Esophagus squamous epithelium (tissue), 5 donors: ENCODE measurements at places on chromosomes 6 and 20. TPM values are rescaled to one million over a fixed set of nuclear protein-coding genes. Genes with fewer than 3 reads are reported as not detected.

DNA sequence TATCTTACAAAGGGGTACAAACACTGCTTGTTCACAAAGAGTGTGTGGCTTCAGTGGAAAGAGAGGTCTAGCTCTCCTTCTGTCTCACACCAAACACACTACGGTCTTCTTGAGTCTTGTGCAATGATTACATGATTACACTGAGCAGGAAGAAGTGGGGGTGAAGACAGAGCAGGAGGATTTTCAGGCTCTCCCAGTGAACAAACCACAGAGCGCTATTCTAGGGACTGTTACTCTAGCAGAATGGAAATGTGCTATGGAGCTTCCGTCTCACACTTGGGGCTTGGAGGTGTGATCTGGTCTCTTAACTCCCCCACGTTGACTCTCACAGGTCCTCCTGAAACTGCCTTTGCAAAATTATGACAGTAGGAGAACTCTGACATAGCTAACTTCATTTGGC lies 203.4 kb downstream of the MYLK4 start:
- H3K4me1 ChIP-seq = peaks cover 19% of the 10 kb centered on the region
- H3K36me3 ChIP-seq = no peaks in the 10 kb centered on the region
- no peak overlapping the region for H3K4me3 ChIP-seq
- H3K27me3 ChIP-seq = peaks cover 9% of the 10 kb centered on the region
- no peak overlapping the region for H3K27ac ChIP-seq

- H3K27ac ChIP-seq = no peak overlapping the region
- no peaks in the 10 kb centered on the region for H3K27me3 ChIP-seq
- H3K4me3 ChIP-seq = no peak overlapping the region
- peaks cover 33% of the 10 kb centered on the region for H3K36me3 ChIP-seq
- H3K4me1 ChIP-seq = no peaks in the 10 kb centered on the region
- DNase-seq = no peak
These were observed 30.7 kb downstream of the CYP21A2 start for GRCh38 chr6:32068867-32069266.

CLPSL2 gene
- not detected for total RNA-seq

DNA sequence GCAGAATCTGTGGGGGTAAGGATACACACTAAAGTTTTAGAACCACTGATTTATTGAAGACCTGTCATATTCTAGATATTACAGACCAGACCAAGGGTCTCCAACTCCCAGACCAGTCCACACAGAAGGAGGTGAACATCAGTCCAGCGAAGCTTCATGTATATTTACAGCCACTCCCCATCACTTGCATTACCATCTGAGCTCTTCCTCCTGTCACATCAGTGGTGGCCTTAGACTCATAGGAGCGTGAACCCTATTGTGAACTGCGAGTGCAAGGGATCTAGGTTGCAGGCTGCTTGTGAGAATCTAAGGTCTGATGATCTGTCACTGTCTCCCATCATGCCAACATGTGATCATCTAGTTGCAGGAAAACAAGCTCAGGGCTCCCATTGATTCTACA lies 5.0 kb upstream of the BCLAF1 start:
- H3K27me3 ChIP-seq = no peaks in the 10 kb centered on the region
- no peaks in the 10 kb centered on the region for H3K36me3 ChIP-seq
- no peak overlapping the region for H3K4me3 ChIP-seq
- no peak overlapping the region for H3K27ac ChIP-seq
- no peak for DNase-seq
- H3K4me1 ChIP-seq = peaks cover 14% of the 10 kb centered on the region

- H3K27me3 ChIP-seq = no peaks in the 10 kb centered on the region
- H3K4me3 ChIP-seq = no peak overlapping the region
- DNase-seq = no peak
These were observed 22.2 kb downstream of the ZBP1 start for GRCh38 chr20:57598060-57598459.

DNA sequence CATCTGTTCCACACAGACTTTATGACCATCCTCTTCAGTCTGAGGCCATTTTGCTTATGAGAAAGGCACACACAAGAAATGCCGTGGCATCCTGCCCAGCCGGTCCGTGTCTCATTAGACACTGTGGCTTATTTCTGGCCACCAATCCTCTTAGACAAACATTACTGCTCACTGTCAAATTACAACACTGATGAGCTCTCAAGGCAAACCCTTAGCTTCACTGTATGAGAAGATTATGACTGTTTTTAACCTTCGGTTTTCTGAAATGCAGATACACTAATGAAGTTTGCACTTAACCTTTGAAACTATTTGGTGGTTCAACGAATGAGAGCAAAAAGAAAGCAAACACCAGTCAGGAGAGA lies 50.5 kb upstream of the DST start:
- no peak for DNase-seq
- H3K4me1 ChIP-seq = peaks cover 10% of the 10 kb centered on the region
- peak overlapping the region; percentile 57 for H3K4me3 ChIP-seq
- H3K27me3 ChIP-seq = no peaks in the 10 kb centered on the region
- H3K36me3 ChIP-seq = no peaks in the 10 kb centered on the region

LINC00237 gene
- not detected for total RNA-seq

SMIM28 gene
- not detected for total RNA-seq

GRCh38 chr6:17151888-17152287 lies 50.0 kb downstream of the STMND1 start:
- no peak overlapping the region for H3K27ac ChIP-seq
- no peaks in the 10 kb centered on the region for H3K36me3 ChIP-seq
- peaks cover 4% of the 10 kb centered on the region for H3K27me3 ChIP-seq
- no peak overlapping the region for H3K4me3 ChIP-seq
- H3K4me1 ChIP-seq = no peaks in the 10 kb centered on the region

CAP2 gene
- 2.0 TPM for total RNA-seq

DNA sequence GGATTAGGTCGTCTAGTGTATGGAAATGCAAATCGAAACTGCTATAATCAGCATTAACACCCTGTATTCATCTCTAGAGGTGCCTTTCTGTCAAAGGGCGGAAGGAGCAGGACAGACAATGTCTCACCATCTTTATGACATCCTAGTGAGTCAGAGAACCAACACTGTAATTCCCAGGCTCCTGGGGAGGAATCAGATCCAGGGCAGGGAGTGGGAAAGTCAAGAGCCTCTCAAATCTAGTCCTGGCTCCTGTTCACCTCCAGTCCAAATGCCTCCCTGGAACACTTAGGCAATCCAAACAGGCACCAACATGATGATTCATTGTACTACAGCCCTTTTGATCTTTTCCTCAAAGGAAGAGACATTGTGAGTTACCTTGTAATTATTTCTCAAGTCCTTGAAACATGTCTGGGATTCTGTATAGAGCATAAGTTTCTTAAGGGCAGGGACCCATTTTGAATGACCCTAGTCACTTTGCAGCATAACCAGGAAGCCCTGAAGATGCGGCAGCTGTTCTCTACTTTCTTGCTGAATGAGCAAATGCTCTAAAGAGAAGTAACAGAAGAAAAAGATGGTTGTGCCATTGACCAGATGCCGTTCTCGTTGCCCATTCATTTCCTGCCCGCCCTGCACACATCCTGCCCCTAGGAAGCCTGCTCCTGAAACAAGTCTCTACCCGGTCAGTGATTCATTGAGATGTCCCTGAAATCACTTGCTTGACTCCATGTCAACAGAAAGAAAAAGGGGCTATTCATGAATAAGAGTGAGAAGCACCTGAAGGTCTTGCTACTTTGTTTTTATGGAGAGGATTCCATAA lies 112.8 kb upstream of the JARID2 start:
- H3K4me1 ChIP-seq = peaks cover 54% of the 10 kb centered on the region
- no peak for DNase-seq
- H3K27me3 ChIP-seq = no peaks in the 10 kb centered on the region
- no peaks in the 10 kb centered on the region for H3K36me3 ChIP-seq
